Muscle of back (tissue), 13 donors: ENCODE measurements at places on chromosomes 3 and 15.
A peak's percentile ranks its signal among the peaks of the same experiment; 100 is the strongest.

GRCh38 chr15:72057548-72058091 lies 60.3 kb downstream of the MYO9A start:
- DNase-seq: no peak

- no peak for DNase-seq
Measured at GRCh38 chr3:173913974-173914421, 516.5 kb downstream of the NLGN1 start.

GRCh38 chr3:88485001-88485400 lies 335.2 kb downstream of the C3orf38 start:
- no peak for DNase-seq

DNA sequence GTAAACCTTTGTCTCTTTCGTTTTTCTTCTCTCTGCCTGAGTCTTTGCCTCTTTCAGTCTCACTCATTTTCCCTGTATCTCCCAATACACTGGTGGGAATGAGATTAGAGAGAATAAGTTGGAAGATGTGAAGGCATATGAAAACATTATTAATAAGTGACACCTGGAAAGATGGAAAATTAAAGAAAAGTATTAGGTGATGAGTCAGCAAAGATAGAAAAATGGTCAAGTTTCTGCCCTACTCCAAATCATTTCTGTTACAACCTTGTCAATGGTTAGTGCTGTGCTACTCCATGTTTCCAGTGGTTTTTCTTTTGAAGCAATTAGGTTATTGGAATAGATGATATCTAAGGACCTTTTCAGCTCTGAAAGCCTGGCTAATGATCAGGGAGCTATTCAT lies 252.8 kb downstream of the LSAMP start:
- DNase-seq: no peak

- no peak for DNase-seq
Measured at GRCh38 chr3:134337511-134338200, 36.6 kb downstream of the AMOTL2 start.

DNA sequence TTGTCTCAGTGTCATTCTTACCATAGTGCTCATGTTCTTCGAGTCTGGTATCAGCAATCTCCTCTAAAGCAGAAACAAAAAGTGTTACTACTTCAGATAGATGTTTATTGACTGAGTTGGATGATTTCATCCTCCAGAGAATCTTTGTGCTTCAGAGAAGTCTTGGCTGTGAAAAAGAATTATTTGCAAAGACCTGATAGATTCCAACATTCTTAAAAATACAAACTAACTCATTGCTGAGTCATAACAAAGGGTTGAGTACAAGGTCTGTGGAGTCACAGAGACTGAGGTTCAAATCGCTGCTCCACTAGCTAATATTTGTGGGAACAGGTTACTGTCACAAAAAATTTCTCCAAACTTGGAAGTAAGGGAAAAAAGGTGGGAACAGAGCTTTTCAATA lies 9.0 kb upstream of the STRIT1 start:
- no peak for DNase-seq

DNA sequence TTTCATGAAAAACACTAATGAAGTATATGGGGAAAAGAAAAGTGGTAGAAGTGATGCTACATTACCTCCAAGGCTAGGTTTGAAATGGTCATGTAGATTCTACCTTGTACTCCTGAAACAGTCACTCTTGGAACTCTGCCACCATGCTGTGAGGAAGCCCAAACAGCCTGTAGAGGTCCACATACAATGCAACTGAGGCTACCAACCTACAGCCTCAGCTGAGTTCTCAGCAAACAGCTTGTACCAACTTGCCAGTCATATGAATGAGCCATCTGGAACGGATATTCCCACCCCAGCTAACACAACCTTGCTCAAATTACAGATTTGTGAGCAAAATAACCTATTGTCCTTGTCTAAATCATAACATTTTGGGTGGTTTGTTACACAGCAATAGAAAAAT lies 193.5 kb downstream of the ULK4 start:
- DNase-seq: no peak

- DNase-seq: no peak
Measured at GRCh38 chr3:72052841-72053409, 268.0 kb upstream of the PROK2 start.

DNA sequence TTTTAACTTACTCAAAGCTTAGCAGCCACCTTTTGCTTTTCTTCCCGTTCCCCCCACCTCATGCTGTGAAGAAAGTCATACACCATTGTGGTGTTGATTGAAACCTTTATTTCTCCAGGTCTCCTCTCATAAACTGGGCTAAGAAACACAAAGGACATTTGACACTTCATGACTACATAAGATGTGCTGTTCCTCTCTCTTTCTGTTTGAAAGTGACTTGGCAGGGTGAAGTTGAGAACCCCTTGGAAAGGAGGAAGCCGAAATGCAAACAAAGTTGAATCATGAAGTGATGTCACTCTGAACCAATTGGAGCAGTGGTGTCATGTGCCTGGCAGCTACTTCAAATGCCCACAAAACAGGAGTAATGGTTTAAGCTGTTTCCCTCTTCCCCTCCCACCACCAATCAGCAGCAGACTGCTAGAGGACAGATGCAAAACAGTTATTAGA lies 174.7 kb downstream of the IGF1R start:
- peak; percentile 69 for DNase-seq

DNA sequence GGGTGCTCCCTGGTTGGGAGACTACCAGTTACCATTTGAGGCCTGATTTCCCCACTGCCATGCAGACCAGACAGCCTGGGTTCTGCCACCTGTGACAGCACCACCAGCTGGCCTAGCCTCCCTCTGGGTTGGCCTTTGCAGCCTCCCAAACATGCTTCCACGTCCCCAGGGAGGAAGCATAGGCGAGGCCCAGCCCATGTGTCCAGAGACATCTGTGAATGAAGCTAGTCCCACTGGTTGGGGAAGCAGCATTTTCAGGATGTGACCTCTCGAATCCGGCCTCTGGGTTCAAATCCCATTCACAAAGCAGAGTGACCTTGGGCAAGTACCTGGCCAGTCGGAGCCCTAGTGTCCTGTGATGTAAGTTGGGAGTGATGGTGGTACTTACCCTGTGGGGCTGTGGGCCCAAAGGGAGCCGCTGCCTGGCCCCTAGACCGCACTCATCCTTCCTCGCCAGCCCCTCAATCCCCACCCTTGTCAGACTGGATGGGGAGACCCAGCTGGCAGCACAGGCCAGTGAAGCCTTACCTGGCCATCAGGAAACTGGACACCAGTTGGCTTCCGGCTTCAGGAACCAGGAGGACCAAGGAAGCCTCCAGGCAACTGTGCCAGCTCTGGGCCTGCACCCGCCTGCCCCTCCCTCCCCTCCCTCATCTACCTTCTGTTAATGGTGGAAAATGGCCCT lies 6.0 kb downstream of the KLF15 start:
- no peak for DNase-seq

GRCh38 chr3:94137377-94137776 lies 74.5 kb downstream of the NSUN3 start:
- DNase-seq: no peak

DNA sequence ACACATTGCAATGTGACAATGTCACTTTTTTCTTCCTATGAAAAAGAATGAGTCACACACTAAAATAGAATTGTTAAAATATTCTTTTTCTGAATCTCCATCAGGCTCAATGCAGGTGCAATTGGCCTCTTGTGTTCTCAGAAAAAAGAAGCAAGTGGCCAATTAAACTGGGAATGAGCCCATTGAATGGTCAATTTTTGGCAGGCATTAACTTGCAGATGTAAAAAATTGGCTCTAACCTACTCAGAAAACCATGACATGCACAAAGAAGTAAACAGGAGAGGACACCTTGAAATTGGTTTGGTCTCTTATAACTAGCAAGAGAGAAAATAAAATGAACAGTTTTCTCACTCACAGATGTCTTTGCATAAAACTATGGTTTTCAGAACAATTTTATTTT lies 820.8 kb downstream of the TBL1XR1 start:
- DNase-seq: no peak

GRCh38 chr3:66469220-66469640 lies 31.6 kb downstream of the LRIG1 start:
- DNase-seq: no peak

DNA sequence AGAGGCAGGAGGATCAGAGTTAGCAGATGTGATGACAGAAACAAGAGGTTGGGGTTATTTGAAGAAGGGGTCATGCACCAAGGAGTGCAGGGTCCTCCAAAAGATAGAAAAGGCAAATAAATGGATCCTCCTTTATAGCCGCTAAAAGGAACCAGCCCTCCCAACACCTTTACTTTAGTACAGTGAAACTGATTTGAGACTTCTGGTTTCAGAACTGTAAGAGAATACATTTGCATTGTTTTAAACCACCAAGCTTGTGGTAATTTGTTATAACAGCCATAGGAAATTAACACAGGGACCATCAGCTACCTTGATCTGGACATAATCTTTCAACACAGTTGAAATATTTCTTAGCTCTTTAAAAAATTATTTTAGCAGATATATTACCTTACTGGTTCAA lies 166.6 kb downstream of the TIGIT start:
- no peak for DNase-seq

DNA sequence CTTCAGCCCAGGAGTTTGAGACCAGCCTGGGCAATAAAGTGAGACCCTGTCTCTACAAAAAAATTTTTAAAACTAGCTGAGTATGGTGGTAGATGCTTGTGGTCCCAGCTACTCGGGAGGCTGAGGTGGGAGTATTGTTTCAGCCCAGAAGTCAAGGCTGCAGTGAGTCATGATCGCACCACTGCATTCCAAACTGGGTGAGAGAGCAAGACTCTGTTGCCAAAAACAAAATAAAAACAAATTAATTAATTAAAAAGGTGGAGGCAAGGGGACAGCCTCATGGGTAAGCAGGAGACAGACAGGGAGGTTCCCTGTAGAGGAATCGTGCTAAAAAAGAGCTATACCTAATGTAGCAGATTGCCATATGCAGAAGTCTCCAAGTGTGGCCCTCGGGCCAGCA lies 12.6 kb downstream of the HAPLN3 start:
- no peak for DNase-seq

DNA sequence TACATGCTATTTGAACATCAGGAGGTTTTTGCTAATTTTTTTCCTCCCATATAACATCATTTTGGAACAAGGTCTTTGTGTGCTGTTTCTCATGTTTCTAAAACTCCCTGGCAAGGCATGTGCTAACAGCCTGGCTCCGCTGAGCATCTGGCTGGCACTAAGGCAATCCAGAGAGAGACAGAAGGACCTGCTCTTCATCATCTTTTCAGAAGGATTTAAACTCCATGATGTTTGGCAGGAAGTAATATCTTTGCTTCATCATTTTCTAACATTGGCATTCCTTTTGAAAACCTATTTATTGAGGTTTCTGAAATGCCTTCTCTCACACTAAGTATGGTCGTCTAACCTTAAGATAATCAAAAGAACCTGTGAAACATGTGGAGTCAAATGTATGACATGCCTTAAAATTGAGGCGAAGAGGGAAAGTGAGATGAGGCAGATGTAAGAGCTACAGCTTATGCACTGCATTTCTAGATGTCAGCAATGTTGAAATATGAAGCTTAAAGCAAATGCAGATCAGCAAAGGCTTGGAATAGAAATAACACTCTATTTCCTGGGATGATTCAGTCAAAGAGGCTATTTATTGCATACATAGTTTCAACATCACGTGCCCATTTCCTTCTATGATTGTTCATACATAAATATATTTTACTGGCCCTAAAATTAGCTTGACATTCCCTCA lies 592.0 kb downstream of the ZNF385D start:
- DNase-seq: peak; percentile 53

DNA sequence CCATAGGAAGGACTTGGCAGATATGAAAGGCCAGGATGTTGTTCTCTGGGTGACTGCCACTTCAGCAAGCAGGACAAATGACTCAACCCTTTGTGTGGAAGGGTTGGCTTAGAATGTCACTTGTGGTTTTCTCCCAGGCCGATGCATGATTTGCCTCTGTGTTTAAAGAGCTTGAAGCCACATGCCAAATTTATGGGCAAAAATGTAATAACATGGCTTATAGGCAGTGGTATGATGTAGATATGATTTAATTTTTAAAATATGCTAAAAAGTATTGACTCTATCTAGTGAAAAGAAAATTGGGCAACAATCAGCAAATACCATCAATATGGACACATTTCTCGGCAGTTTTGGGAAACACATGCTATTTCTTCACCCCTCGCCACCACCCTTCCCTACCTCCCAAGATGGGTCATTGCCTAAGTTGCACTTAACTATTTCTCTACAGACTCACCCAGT lies 114.6 kb downstream of the CYP19A1 start:
- DNase-seq: no peak

DNA sequence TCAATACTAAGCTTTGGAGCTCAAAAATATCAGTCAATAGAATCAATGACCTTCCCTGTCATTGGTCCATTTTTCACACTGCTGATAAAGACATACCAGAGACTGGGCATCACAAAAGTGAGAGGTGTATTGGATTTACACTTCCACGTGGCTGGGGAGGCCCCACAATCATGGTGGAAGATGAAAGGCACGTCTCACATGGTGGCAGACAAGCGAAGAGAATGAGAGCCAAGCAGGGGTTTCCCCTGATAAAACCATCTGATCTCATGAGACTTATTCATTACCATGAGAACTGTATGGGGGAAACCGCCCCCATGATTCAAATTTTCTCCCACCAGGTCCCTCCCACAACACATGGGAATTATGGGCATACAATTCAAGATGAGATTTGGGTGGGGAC lies 81.9 kb downstream of the ANXA2 start:
- no peak for DNase-seq

DNA sequence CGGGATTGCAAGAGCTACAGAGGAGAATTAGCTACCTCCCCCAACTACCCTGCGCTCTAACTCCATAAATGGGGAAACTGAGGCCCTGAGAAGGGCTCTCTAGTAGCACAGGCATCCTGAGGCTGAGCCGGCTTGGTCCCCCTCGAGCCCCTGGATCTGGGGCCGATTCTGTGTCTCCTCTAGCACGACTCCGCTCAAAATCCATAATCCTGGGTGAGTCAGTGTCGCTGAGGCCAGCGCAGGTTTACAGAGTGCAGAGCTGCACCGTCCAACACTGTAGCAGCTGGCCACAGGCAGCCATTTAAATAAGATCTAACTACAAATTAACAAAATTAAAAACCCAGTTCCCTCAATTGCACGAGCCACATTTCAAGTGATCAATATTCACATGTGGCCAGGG lies 10.8 kb downstream of the GATA2 start:
- DNase-seq: peak; percentile 11

GRCh38 chr3:102183186-102183585 lies 251.6 kb upstream of the ZPLD1 start:
- DNase-seq: no peak
